ENCODE measurements at places on chromosomes 7 and 10.
A peak's percentile ranks its signal among the peaks of the same experiment; 100 is the strongest.

GRCh38 chr7:47295606-47296005, 286.3 kb downstream of the TNS3 start:
- no peak for DNase-seq

- DNase-seq = no peak
Measured at GRCh38 chr10:43958964-43959363, 310.3 kb upstream of the ZNF32 start.

GRCh38 chr7:152355474-152356057, 80.2 kb downstream of the KMT2C start:
- DNase-seq = no peak

- DNase-seq = no peak
Measured at GRCh38 chr7:15889507-15889906, 203.0 kb upstream of the MEOX2 start.

- DNase-seq = no peak
Measured at GRCh38 chr10:20454331-20454730, 442.8 kb downstream of the NEBL start.

DNA sequence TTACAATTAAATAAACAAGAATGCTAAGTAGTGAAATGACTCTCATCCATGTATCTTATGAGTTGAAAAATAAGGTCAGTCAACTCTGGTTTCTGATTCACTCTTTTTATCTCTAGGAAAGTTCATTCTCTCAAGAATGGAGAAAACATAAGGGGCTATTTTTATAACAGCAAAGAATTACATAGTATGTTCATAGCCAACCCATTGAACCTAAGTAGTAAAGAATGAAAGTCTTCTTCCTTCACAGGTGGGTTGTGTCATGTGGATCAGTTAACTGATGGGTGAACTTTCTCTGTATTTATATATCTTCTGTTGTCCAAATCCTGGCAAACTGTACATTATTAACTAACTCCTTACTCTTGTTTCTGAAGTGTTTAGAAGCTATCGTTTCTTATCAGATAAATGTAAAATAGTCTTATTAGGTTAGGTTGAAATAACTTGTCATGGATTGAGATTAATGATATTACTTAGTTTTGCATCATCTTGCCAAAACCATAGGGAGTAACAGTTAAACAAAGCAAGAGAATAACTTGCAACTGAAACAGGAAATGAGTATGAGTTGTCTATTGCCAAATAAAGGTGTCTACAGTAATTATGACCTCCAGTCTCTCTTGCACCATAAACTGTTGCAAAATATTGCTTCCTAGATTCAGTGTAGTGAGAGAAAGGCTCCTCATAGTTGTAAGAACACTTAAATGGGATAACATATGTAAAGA, 86.8 kb downstream of the ANKRD7 start:
- DNase-seq = no peak

DNA sequence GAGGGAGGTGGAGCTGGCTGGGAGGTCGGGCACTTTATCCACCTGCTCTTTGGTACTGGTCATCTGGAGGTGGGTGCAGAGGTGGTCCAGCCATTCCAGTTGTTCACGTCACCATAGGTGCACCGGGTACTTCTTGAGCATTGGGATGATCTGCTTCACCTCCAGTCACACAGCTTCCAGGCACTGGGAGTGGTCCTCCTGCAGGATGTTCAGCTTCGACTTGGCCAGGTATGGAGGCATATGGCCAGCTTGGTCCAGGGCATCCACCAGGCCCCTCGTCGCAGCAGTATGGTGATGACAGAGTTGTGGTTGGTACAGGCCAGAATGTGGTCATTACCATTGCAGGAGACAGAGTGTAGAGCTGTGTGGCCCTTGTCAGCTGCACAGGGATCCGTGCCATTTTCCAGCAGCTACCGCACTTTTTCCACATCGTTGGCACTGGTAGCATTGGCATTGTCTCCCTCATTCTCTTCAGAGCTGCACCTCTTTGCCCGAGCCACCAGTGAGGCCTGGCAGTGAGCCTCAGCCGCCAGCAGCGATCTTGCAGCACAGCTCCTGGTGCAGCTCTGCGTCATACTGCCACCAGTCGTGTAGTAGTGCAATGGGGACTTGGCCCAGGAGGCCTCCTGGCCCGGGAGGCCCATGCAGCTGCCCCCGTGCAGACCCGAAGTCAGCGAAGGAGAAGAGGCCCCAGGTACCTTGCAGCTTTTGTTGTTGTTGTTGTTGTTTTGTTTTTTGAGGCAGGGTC, 150.9 kb downstream of the ZNF22 start:
- DNase-seq = no peak

- DNase-seq = no peak
Measured at GRCh38 chr10:106877574-106877973, 286.9 kb downstream of the SORCS1 start.

GRCh38 chr10:109957092-109957797, 33.9 kb upstream of the XPNPEP1 start:
- DNase-seq = no peak

GRCh38 chr10:30387646-30388243, 38.7 kb upstream of the MTPAP start:
- no peak for DNase-seq

DNA sequence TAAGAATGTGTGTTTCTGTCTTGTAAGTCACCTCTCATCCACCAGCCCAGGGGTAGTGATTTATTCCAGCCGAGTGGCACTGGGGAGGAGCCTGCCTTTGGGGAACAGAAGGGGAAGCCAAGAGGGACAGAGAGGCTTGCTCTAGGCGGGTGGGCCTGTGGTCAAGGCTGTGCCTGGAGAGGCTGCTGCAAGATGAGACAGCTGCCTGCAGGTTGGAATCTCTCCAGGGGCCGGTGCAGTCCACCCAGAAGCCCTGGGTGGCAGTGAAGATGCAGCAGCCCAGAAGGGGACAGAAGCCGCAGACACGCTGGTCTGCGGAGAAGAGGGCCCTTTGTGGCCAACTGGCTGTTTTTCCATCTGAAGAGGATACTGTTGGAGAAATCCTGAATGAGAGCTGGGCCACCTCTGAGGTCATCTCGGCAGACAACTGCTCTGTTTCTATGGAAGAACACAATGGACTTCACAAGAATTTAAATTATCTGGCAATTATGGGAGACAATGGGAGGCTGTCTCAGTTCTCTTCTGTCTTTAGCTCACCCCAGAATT, 175.7 kb downstream of the GFRA1 start:
- peak; percentile 87 for DNase-seq

- peak; percentile 76 for DNase-seq
Measured at GRCh38 chr10:61024856-61025201, 80.8 kb upstream of the RHOBTB1 start.

- DNase-seq = peak; percentile 21
Measured at GRCh38 chr10:122112625-122113160, 123.7 kb downstream of the TACC2 start.

DNA sequence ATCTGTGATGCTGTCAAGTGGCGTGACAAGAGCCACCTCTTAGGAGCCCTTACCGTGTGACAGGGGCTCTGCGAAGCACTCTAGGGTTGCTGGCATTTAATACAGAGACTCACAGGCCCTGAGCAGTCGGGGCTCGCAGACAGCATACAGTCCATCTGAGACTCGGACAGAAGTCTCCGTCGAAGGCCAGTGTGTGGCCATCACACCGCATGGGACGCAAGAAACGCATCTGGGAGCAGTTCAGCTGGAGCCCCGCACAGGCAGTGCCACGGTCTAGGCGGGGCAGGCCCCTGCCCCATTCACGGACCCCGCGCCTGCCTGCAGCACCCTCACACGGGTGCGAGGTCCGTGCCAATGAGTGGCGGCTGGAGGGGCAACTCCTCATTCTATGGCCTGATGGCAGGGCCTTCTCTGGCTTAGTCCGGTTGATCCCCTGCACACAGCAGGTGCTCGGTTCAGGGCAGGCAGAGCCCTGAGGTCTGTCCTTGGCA, 33.6 kb downstream of the IQCE start:
- DNase-seq = no peak

DNA sequence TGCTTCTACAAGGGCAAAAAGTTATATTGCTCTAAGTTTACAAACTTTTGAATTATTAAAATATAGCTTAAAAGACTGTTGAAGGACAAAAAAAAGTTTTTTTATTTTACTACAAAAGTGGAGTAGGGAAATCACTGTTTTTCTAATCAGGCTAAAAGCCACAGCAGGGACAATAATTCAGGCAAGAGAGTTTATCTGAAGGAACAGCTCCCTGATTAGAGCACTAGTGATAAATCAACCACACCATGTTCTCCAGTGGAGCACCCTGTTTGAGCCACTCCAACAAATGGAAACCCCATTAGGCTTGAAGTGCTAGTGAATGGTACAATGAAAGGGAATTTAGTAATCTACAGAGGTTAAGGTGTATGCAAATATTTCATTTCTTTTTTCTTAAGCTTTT, 357.1 kb downstream of the SEMA3D start:
- DNase-seq = no peak

DNA sequence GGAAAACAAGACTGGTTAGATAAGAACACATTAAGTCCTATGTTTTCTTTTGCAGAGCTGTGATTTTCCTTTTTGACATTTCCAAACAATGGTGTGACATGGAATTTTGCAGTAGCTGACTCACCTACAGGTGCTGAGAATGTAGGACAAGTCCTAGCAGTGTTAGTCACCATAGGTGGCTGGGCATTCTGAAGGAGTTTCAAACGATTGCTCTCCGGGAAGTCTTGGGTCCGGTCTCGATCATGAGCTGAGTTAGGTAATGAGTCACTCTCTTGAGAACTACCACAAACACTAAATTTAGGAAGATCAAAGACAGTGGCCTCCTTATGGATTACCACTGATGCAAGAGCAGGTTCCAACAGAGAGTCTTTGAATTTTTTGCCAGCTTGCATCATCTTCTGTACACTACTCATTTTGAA, 3.6 kb downstream of the FIGNL1 start:
- no peak for DNase-seq

GRCh38 chr10:131928248-131929095, 27.7 kb downstream of the PPP2R2D start:
- no peak for DNase-seq

- DNase-seq = no peak
Measured at GRCh38 chr10:112744181-112745096, 205.6 kb upstream of the TCF7L2 start.

DNA sequence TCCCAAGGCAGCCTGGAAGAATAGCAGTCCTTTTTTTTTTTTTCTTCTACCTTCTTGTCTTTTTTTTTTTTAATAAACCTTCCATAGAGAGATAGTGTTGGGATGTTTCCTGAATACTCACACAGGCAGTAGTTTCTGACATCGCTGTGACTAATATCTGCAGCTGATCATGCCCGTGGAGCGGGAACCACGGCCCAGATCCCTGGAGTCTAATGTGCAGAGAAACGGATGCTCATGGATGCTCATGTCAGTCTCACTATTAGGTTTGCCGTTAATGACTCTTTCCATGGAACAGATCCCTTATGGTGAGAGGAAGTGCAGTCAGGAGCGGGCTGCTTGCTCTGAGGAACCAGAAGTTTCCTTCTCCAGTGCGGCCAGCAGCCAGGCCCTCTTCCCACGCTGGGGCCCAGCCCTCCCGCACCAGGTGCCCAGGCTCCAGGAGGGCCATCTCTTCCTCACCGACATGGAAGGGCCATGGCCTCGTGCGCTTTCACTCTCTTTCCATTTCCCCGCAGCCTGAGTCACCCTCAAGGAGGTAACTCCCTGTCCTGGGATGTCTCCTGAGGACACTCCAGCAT, 132.5 kb downstream of the WDR37 start:
- peak; percentile 52 for DNase-seq

DNA sequence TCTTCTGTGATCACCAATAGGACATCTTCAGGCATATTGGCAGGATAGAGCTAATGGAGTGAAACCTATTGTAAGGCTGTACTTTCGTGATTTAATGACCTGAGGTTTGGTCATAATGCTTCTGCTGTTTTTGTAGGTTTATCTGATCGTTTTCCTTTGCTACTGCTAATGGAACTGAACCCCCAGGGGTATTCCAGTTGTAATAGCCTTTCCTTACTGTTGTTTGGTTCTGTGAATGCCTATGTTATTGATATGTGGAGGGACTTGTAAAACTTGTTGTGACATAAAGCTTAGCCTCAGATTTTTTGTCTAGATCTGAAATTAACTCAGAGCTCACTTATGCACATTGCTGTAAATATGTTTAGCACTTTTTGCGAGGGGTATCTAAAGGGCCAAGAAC, 10.9 kb upstream of the VWA2 start:
- DNase-seq = no peak

GRCh38 chr10:90168244-90168643, 466.9 kb downstream of the KIF20B start:
- no peak for DNase-seq

- no peak for DNase-seq
Measured at GRCh38 chr10:122255509-122256301, 15.4 kb upstream of the BTBD16 start.

GRCh38 chr7:114835303-114835702, 86.6 kb upstream of the MDFIC start:
- DNase-seq = no peak

DNA sequence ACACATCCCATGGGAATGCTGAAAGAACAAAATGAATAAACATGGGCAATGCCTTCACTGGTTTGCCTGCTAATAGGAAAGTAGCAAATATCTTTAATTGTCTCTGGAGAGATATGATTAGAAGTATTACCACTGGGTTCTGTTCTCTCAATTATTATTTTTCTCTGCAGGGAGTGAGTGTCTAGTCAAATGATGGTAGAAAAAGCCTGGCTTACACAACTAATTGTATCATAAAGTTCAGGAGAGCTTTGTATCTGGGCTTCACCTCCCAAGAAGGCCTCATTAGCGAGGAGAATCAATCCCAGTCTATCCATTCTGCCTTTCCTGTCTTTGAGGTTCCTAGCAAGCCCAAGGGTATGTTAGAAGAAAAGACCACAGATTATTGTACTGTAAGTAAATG, at the start of gene OR2A14:
Gene OR2A14, plus strand, starts transcription at position 301 of the 400 bp plus-strand sequence. CDS start 5,937 bp downstream, outside the sequence.
- DNase-seq = no peak

GRCh38 chr7:97126483-97127171, 9.1 kb downstream of the SDHAF3 start:
- no peak for DNase-seq

- DNase-seq = no peak
Measured at GRCh38 chr7:128833946-128834325, 3.7 kb downstream of the FLNC start.

GRCh38 chr10:3774018-3774813, 10.8 kb downstream of the KLF6 start:
- DNase-seq = no peak

DNA sequence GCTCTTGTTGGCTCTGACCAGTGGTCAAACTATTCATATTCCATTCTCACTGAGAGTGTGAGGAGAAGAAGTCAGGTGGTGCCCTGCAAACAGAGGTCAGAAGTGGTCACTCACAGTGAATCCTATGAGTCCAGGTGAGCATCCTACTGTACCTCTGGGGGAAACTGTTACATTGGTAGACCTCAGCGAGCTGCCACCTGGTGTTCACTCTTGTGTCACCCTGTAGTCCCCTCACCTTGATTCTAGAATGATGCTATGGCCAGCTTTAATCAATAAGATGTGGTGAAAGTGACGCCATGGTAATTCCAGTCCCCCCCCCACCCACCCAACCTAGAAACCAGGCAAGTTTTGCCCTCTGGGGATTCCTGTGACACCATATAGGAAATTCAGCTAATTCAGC, 1.2 kb upstream of the AMPH start:
- DNase-seq = no peak

DNA sequence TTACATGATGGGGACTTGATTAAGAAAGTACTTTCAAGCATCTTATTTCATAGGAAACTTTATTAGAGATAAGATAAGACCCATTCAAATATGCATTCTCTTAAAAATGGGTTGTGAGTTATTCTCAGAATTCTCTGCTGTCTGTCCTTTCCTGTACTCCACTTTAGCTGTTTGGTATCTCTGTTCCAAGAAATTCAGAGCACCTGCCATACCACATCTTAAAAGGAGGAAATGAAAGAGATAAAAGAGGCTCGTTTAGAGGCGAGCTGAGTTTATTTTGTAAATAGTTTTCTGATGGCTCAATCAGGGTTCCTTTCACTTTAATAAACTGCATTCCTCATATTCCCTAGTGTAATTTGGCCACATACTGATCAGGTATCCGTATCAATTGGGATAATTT, 87.2 kb downstream of the MDFIC start:
- no peak for DNase-seq

All from globus pallidus (tissue), 1 donor.